GM19239 (cell line): ENCODE measurements at places on chromosomes 6 and 20.

DNA sequence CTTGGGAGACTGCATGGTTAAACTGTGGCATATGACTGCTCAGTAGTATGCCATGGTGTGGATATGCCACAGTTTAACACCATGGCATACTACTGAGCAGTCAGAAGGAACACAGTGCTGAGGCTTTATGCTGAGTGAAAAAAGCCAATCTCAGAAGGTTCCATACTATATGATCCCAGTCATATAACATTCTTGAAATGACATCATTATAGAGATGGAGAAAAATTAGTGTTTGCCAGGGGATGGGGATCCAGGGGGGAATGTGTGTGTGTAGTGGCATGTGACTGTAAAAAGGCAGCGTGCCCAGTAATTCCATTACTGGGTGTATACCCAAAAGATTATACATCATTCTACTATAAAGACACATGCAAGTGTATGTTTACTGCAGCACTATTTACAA is 85.8 kb downstream of the FOXF2 start:
- DNase-seq, result no peak

GRCh38 chr6:44470746-44471145 is 83.2 kb downstream of the CDC5L start:
- DNase-seq, result no peak

DNA sequence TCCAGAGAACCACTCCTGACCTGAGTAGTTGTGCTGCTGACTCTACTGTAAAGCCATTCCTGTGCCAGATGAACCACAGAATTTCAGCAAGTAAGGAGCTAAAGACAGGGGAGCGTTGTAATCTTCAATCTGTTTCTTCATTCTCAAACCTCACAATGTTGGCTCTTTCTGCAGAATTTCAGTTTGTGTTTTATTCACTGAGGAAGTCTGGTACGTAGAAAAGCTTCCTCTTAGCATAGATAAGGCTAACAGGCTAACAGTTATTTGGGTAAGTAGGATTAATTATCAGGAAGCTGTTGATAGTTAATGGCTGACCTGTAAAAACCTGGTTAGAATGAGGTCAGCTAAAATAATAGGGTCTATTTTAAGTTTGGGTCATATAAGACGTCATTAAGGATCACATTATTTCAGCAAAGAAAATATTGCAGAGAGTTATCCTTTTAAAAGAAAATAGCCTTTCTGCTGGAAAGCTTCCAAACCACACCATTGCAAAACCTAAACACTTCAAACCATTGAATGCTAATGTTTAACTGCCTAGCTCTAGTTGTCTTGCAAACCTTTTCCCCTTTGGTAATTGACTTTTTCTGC is 14.1 kb upstream of the TENT5A start:
- no peak for DNase-seq

DNA sequence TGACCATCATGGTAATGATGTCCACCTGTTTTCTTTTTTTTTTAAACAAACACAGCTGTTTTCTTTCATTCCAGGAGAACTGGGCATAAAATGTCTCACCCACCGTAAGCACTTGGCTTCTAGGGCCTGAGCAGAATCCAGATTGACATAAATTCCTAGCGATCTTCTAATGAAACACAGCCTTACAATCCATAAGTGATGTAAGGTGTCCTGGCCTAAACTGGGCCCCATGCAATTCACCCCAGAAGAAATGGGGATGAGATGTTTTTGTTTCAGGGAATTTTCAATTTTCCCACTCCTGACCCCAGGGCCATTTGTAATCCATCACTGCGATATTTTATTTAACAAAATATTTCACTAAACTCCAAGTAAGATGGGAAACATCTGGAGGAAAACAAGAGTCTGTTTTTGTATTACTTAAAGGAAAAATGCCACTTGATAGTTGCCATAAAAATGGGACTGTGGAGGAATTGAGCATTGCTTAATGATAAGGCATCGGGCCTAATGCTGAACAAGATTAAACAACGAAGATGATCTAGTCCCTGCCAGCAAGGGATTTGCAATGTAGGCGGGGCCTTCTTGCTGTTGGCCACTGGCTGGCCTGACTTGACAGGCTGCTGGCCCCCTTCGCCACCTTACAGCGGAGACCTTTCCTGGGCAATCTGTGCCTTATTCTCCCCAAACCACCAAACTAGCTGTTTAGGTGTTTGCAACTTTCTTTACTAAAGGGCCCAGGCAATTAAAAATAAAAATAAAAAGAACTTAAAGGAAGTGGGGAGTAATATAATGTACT is 183.7 kb downstream of the CD109 start:
- no peak for DNase-seq

DNA sequence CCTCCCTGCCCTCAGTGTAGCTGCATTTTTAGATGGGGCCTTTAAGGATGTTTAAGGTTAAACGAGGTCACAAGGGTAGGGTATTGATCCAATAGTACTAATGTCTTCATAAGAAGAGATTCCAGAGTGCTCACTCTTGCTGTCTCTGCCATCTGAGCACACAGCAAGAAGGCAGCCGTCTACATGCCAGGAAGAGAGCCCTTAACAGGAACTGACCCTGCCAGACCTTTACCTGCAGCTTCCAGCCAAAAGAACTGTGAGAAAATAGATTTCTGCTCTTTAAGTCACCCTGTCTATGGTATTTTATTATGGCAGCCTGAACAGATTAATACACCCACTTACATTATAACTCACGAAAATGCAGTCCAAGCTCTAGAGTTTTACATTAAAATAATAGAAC is 685.3 kb upstream of the MARCKS start:
- DNase-seq, result no peak
